ENCODE measurements at places on chromosomes 3 and 15. TPM values are rescaled to one million over a fixed set of nuclear protein-coding genes. Genes with fewer than 3 reads are reported as not detected.

The TUSC7 gene
- total RNA-seq = not detected

The IMPG2 gene
- total RNA-seq = 0.76 TPM

The STRIT1 gene
- total RNA-seq = not detected

The IL17RE gene
- total RNA-seq = 1.5 TPM

The ACAP2 gene
- 34.4 TPM for total RNA-seq

The IQCF5 gene
- not detected for total RNA-seq

The SSUH2 gene
- 0.44 TPM for total RNA-seq

The ISL2 gene
- not detected for total RNA-seq

The TICRR gene
- total RNA-seq = 20.5 TPM

The PRR20G gene
- not detected for total RNA-seq

The LDHAL6B gene
- not detected for total RNA-seq

The SOX2 gene
- total RNA-seq = not detected

The TMEM89 gene
- total RNA-seq = not detected

The KLHL40 gene
- total RNA-seq = not detected

The MYO5C gene
- 19.4 TPM for total RNA-seq

The FSIP1 gene
- 1.1 TPM for total RNA-seq

The CDHR4 gene
- not detected for total RNA-seq

The RUVBL1 gene
- 57.0 TPM for total RNA-seq

The CCDC13 gene
- total RNA-seq = 1.2 TPM

The GABRB3 gene
- not detected for total RNA-seq

The USF3 gene
- total RNA-seq = 10.9 TPM

The BDH1 gene
- 12.2 TPM for total RNA-seq

The GPR149 gene
- not detected for total RNA-seq

The RNF7 gene
- total RNA-seq = 121 TPM

The TRIM42 gene
- not detected for total RNA-seq

The HYAL3 gene
- total RNA-seq = 3.8 TPM

The RPS17 gene
- 1,690 TPM for total RNA-seq

The DLG1 gene
- 66.0 TPM for total RNA-seq

The ADGRG7 gene
- total RNA-seq = not detected

The ABTB1 gene
- 15.2 TPM for total RNA-seq

All from endothelial cell of umbilical vein (primary cell).